Cardiac septum (tissue), 1 donor: ENCODE measurements at places on chromosomes 11 and 22.
A peak's percentile ranks its signal among the peaks of the same experiment; 100 is the strongest.

DNA sequence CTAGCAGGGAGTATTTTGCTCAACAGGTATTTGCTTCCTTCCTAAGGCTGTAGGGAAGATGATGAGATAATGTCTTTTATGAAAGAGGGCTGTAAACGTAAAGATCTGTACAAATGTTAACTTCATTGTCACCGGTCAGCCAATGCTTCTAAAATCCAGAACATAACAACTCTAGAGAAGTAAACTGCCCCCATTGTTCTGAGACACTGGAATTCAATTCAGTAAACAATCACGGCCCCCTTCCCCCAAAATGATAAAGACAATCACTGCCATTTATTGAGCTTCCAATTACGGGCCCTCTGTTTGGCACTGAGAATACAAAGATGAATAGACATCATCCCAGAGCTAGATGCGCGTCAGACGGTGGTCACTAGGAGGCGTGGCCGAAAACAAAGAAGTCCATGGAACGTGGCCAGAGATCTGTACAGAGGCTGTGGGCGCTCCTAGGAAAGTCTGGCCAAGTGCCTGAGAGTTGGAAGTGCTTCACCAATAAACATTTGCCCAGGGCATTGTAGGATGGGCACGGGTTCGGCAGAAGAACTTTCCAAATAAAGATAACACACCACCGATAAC lies 576 bp downstream of the TMEM258 start:
- DNase-seq: no peak

DNA sequence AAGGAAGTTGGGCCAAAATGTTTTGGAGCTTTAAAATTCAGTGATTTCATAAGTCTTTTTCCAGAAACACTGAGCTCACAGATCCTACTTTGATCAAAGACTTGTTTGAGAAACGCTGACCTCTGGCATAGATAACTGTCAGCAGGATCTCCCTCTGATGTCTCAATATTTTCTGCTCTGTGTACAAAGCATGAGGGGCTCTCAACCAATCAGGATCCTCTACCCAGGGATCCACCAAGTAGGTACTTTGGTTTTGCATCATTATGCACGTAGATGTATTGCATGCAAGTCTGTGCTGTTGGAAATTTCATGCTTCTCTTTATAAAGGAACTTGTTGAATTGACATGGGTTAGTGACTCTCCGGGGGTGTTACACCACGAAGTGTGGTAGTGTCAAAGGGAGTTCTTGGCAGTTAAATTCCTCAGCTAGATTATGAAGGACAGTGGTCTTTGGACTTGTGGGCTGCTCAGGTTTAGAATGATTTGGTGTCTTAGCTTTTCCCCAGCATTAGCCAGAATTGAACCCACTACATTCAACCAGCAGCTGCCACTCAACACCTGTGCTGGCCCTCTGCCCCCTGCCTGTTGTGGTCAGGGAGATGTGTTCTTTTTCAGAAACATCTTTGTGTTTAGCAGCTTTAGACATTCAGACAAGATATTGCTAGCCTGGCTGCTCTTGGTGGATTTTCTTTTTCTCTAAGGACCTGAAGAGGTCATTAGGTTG lies 1.7 kb upstream of the DIXDC1 start:
- no peak for DNase-seq

DNA sequence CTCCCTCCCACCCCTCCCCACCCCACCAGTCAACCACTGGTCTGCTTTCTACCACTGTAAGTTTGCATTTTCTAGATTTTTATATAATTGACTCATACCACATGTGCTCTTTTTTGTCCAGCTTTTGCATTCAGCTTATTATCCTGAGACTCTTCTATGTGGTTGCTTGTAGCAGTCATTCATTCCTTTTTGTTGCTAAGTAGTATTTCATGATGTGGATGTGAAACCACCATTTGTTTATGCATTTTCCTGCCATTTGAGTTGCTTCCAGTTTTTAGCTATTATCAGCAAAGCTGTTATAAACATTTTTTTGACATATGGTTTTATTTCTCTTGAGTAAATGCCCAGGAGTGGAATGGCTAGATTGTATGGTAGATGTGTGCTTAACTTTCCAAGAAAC lies 77.0 kb upstream of the FGF3 start:
- DNase-seq: no peak

DNA sequence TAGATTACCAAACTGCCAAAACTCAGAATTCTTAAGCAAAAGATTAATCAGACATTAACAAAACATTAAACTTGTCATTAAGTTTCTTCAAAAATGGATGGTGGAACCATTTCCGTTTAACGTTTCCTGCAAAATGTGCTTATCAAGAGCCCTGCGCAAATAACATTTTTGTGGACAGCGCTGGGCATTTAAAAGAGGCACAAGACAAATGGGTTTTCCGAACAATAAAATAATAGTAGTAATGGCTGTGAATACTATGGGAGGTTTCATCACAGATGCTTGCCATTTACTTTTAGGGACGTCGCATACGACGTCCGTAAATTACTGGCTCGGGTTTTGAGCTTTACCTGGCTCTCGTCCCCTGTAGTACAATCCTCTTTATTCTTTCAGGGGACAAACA lies 1.1 kb downstream of the NPAT start:
- DNase-seq: no peak

DNA sequence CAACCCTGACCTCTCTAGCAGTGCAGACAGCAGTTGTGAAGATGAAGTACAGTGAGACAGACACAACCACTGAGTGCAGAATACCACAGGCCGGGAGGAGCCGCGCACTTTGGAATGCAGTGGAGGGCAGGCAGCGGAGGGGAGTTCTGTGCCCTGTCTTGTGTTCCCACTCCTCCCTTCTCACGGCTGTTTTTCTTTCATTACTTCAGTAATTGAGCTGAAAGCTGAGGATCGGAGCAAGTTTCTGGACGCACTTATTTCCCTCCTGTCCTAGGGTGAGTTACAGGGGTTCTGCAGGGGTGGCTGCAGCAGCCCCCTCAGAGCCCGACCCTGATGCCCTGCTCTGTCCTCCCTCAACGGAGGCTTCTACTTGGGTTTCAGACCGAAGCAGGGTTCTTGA lies 5.6 kb downstream of the CLDN5 start:
- peak; percentile 57 for DNase-seq

- DNase-seq: no peak
Measured at GRCh38 chr22:44686873-44687600, 15.0 kb upstream of the PRR5 start.
